T-helper 2 cell treated with Interferon-gamma antibody and Interleukin-4, amounts not matched to agents 5 μg/mL and 100 μg/mL, for 36 hours (primary cell): ENCODE measurements at places on chromosomes 13 and 19.

- peaks cover 33% of the 10 kb centered on the region for H3K4me1 ChIP-seq
- H3K36me3 ChIP-seq, result no peaks in the 10 kb centered on the region
- no peak for DNase-seq
- H3K4me3 ChIP-seq, result peak overlapping the region; percentile 31
These were observed 27.9 kb upstream of the NANOS3 start for GRCh38 chr19:13848798-13849676.

GRCh38 chr19:5142725-5143097, 173.8 kb downstream of the KDM4B start:
- H3K36me3 ChIP-seq, result peaks cover 35% of the 10 kb centered on the region
- no peak overlapping the region for H3K4me3 ChIP-seq
- no peak for DNase-seq

- H3K4me1 ChIP-seq, result no peaks in the 10 kb centered on the region
- no peak overlapping the region for H3K27ac ChIP-seq
- DNase-seq, result no peak
- H3K36me3 ChIP-seq, result no peaks in the 10 kb centered on the region
These were observed 111.8 kb downstream of the SGCG start for GRCh38 chr13:23292586-23292985.

DNA sequence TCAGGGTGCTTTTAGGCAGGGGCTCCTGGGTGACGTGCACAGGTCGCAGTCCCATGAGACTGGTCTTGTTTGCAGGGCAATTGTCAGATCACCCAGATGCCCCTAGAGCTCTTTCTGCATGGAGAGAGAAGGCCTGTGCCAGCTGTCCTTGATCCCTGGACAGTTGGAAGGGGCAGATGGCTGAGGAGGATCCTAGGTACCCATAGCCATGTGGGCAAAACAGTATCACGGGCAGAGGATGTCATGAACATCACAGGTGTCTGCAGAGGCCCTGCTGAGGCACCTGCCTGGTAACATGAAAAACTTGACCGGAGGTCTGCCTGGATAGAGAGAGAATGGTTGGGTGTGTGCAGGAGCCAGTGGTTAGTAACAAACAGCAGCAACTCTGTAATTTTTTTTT, 99.3 kb downstream of the ZNF536 start:
- DNase-seq, result no peak
- no peaks in the 10 kb centered on the region for H3K27me3 ChIP-seq
- H3K27ac ChIP-seq, result no peak overlapping the region
- no peak overlapping the region for H3K4me3 ChIP-seq

GRCh38 chr13:77184455-77184854, 142.4 kb downstream of the MYCBP2 start:
- H3K36me3 ChIP-seq, result peaks cover 70% of the 10 kb centered on the region
- H3K27ac ChIP-seq, result peak overlapping the region; percentile 73
- no peak overlapping the region for H3K4me3 ChIP-seq
- H3K4me1 ChIP-seq, result peaks cover 14% of the 10 kb centered on the region
- no peaks in the 10 kb centered on the region for H3K27me3 ChIP-seq

- DNase-seq, result peak; percentile 10
- peaks cover 20% of the 10 kb centered on the region for H3K4me1 ChIP-seq
- no peak overlapping the region for H3K27ac ChIP-seq
- no peaks in the 10 kb centered on the region for H3K36me3 ChIP-seq
- peaks cover 38% of the 10 kb centered on the region for H3K27me3 ChIP-seq
These were observed 32.3 kb upstream of the MED4 start for GRCh38 chr13:48126944-48127830.
